ENCODE measurements at places on chromosomes 7 and 10. TPM values are rescaled to one million over a fixed set of nuclear protein-coding genes. Genes with fewer than 3 reads are reported as not detected.

The CBLL1 gene
- total RNA-seq = 21.3 TPM

The CYP2C8 gene
- not detected for total RNA-seq

The TSPAN12 gene
- 18.8 TPM for total RNA-seq

The RBM20 gene
- total RNA-seq = 4.0 TPM

The CUZD1 gene
- 1.1 TPM for total RNA-seq

The TACC2 gene
- total RNA-seq = 6.0 TPM

The GIMAP4 gene
- 293 TPM for total RNA-seq
